Activated CD4-positive, alpha-beta T cell treated with anti-CD3 and anti-CD28 coated beads, Interleukin-2, amount 10 ng/mL, durations not matched to agents 7 days and 5 days (primary cell): ENCODE measurements at places on chromosomes 11 and 22. TPM values are rescaled to one million over a fixed set of nuclear protein-coding genes. Genes with fewer than 3 reads are reported as not detected.
A peak's percentile ranks its signal among the peaks of the same experiment; 100 is the strongest.

DNA sequence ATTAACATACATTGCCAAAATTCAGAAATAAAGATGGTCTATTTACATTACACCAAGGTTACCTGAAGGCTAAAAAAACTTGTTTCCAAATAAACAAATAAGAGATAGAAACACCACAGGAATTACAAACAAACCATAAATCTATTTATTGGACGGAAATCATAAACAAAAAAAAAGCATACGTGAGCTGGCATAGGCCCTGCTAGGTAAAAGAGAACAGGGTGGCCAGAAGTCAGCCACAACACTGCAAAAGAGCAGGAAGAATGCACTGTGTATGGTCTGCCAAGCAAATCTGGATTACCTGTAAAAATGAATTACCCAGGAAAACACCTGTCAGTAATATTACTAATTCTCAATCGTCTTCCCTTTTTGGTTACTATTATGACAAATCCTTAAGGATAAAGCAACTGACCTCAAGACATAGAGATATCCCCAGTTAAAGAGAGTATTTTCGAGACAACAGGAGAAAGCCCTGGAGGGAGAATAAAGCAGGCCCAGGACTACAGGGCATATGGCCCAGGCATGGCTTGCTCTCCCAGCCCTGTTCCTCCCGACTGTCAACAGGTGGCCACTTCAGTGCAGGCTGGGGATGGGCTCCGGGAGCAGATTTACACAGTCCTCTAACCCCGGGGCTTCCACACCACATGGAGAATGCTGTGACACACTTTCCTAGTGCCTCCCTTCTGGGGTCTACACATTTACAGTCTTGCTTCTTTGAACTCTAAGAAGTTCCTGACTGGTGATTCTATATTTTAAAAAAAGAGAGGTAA is 18.0 kb downstream of the PPP2R1B start:
- H3K27me3 ChIP-seq: no peaks in the 10 kb centered on the region
- no peak for DNase-seq
- H3K27ac ChIP-seq: no peak overlapping the region
- H3K4me3 ChIP-seq: no peak overlapping the region
- H3K4me1 ChIP-seq: no peaks in the 10 kb centered on the region

GRCh38 chr11:119373921-119374631 is 7.4 kb downstream of the USP2 start:
- peak; percentile 34 for DNase-seq
- peaks cover 10% of the 10 kb centered on the region for H3K4me1 ChIP-seq
- no peak overlapping the region for H3K27ac ChIP-seq

- H3K36me3 ChIP-seq: no peaks in the 10 kb centered on the region
- no peak overlapping the region for H3K27ac ChIP-seq
- no peak for DNase-seq
- no peak overlapping the region for H3K4me3 ChIP-seq
Measured at GRCh38 chr11:9688716-9689511, 25.0 kb downstream of the SWAP70 start.

DNA sequence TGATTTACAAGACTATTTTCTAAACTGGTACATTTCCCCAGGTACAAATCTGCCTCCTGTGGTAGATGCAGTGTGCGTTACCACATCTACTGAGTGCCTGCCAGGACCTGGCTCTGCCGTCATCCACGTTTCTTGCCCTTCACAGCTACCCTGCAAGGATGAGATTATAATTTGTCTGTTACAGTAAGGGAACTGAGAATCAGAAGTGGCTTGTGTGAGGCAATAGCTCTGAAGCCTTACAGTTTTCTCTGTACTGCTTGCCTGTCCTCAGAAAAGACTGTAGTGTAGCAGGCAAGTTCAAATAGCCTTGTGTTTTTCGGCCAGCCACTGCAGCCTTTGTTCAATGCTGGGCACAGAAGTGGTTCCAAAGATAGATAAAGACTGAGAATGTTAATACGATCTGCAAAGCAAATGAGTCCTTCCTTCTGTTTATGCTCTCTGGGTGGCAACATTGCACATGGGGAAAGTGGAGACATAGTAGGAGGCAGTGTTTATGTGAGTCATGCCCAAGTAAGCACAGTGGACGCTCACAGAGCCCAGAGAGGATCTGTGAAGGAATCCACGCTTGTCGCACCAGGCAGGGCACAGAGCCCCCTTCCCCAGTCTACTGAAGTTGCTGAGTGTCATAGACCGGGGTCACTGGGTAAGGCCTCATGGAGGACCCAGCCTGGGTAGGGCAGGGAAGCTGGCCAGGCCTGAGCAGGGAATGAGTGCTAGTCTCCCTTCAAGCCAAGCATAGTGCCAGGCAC is 49.1 kb downstream of the MICAL2 start:
- DNase-seq: no peak
- H3K27ac ChIP-seq: no peak overlapping the region
- H3K4me1 ChIP-seq: peaks cover 66% of the 10 kb centered on the region
- H3K27me3 ChIP-seq: no peaks in the 10 kb centered on the region
- peaks cover 21% of the 10 kb centered on the region for H3K36me3 ChIP-seq

- peaks cover 2% of the 10 kb centered on the region for H3K4me1 ChIP-seq
- H3K27me3 ChIP-seq: peaks cover 61% of the 10 kb centered on the region
- no peak for DNase-seq
- no peak overlapping the region for H3K27ac ChIP-seq
- no peak overlapping the region for H3K4me3 ChIP-seq
Measured at GRCh38 chr11:46278387-46279125, 1.1 kb downstream of the CREB3L1 start.

GRCh38 chr11:65102142-65103095 is 6.4 kb downstream of the VPS51 start:
- H3K4me1 ChIP-seq: peaks cover 31% of the 10 kb centered on the region
- H3K36me3 ChIP-seq: peaks cover 24% of the 10 kb centered on the region
- H3K27ac ChIP-seq: no peak overlapping the region
- H3K27me3 ChIP-seq: no peaks in the 10 kb centered on the region

- no peak for DNase-seq
- H3K4me1 ChIP-seq: peaks cover 5% of the 10 kb centered on the region
- no peaks in the 10 kb centered on the region for H3K36me3 ChIP-seq
- no peak overlapping the region for H3K4me3 ChIP-seq
Measured at GRCh38 chr11:12329797-12330196, 47.6 kb upstream of the PARVA start.

DNA sequence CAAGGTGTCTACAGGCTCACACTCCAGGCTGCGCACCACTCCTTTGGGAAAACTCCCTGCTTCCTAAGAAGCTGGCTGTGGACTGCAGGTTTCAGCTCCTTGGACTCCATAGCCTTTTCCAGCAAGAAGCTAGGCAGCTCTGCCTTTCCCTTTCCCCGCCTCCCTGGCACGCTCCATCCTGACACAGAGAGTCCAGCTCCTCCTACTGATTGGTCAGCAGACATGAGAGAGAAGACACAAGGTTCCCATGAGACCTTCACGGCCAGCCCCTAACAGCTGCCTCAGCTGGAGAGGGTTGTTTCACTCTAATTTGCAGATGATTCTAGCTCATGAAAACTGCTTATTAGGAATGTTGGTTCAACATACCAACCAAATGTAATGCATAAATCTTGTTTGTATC is 27.6 kb downstream of the TENM4 start:
- H3K27me3 ChIP-seq: no peaks in the 10 kb centered on the region
- no peak overlapping the region for H3K27ac ChIP-seq
- H3K4me1 ChIP-seq: no peaks in the 10 kb centered on the region
- no peaks in the 10 kb centered on the region for H3K36me3 ChIP-seq
- no peak overlapping the region for H3K4me3 ChIP-seq

GRCh38 chr11:129528296-129528695 is 152.6 kb downstream of the BARX2 start:
- no peaks in the 10 kb centered on the region for H3K4me1 ChIP-seq
- H3K36me3 ChIP-seq: no peaks in the 10 kb centered on the region
- no peak for DNase-seq
- H3K27me3 ChIP-seq: no peaks in the 10 kb centered on the region
- no peak overlapping the region for H3K27ac ChIP-seq

DNA sequence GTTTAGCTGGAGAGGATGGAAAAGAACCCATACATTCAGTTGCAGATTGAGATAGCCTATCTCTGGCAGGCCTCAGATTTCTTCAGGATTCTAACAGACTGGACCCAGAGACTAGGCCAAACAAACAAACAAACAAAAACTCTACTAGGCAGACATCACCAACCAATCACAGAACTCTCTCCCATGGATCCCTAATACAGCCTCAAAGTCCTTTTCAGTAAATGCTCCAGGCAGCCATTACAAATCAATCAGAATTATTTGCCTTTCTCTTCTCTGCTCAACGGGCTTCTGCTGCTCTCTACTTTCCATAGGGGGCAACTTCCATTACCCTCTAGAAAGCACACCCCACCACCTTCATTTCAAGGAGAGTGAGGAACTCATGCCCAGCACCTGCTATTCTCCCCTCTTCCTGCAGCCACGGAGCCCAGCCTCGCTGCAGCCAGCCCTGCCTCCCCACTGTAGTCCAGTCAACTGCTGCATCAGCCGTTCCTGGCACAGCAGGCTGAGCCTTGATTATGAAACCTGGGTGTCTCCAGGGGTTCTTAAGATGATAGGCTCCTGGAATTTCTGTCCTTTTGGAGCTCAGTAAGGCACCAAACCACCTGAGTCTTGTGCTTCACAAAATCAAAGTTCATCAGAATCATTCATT is 19.0 kb upstream of the SMIM35 start:
- no peaks in the 10 kb centered on the region for H3K36me3 ChIP-seq
- DNase-seq: no peak
- no peak overlapping the region for H3K27ac ChIP-seq
- H3K4me1 ChIP-seq: no peaks in the 10 kb centered on the region
- peaks cover 7% of the 10 kb centered on the region for H3K27me3 ChIP-seq

DNA sequence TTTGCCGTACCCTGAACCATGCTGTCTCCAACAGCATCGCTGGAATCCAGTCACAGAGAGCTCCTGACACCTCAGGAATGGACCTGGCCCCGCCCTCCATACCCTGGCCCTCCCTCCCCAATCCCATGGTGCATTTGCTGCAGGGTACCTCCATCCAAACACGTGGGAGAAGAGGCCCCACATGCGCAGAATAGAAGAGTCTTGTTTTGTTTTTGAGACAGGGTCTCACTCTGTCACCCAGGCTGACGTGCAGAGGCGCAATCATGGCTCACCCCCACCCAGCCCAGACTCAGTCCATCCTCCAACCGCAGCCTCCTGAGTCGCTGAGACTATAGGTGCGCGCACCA is 2.3 kb upstream of the PNPLA2 start:
- H3K27ac ChIP-seq: no peak overlapping the region
- no peak for DNase-seq
- H3K4me1 ChIP-seq: peaks cover 31% of the 10 kb centered on the region
- H3K36me3 ChIP-seq: peaks cover 13% of the 10 kb centered on the region

- peaks cover 33% of the 10 kb centered on the region for H3K4me1 ChIP-seq
- H3K4me3 ChIP-seq: no peak overlapping the region
- H3K27me3 ChIP-seq: peaks cover 10% of the 10 kb centered on the region
- no peak for DNase-seq
- no peak overlapping the region for H3K27ac ChIP-seq
Measured at GRCh38 chr11:65486570-65487466, 12.0 kb upstream of the MALAT1 start.

- peaks cover 5% of the 10 kb centered on the region for H3K36me3 ChIP-seq
- H3K27me3 ChIP-seq: no peaks in the 10 kb centered on the region
- no peak for DNase-seq
- H3K4me3 ChIP-seq: no peak overlapping the region
Measured at GRCh38 chr11:70448983-70449567, 50.7 kb downstream of the CTTN start.

- no peaks in the 10 kb centered on the region for H3K27me3 ChIP-seq
- no peak overlapping the region for H3K4me3 ChIP-seq
- DNase-seq: no peak
Measured at GRCh38 chr11:65351511-65351910, 3.0 kb upstream of the TIGD3 start.

DNA sequence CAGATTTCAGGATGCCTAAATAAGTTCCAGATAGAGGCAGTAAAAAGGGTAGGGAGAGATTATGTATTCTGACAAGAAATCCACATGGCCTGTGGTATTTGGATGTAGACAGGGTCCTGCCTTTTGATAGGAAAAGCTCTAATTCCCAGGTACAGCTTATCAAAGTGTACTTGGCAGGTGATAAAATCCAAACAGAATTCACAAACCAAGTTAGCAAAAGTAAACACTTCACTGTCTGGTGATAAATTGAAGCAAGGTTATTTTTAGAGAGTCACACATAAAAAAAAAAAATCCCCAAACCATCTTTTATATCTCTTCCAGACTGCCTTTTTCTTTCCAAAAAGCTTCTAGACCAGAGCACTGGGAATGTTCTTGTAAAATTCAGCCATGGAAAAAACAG is 5.7 kb downstream of the CBLIF start:
- no peaks in the 10 kb centered on the region for H3K36me3 ChIP-seq
- H3K4me1 ChIP-seq: no peaks in the 10 kb centered on the region
- H3K27ac ChIP-seq: no peak overlapping the region
- no peaks in the 10 kb centered on the region for H3K27me3 ChIP-seq
- no peak overlapping the region for H3K4me3 ChIP-seq

- DNase-seq: peak; percentile 80
- H3K4me3 ChIP-seq: no peak overlapping the region
- H3K27me3 ChIP-seq: peaks cover 42% of the 10 kb centered on the region
- peaks cover 3% of the 10 kb centered on the region for H3K36me3 ChIP-seq
- no peak overlapping the region for H3K27ac ChIP-seq
Measured at GRCh38 chr11:57480409-57481137, 20.2 kb downstream of the RTN4RL2 start.

DNA sequence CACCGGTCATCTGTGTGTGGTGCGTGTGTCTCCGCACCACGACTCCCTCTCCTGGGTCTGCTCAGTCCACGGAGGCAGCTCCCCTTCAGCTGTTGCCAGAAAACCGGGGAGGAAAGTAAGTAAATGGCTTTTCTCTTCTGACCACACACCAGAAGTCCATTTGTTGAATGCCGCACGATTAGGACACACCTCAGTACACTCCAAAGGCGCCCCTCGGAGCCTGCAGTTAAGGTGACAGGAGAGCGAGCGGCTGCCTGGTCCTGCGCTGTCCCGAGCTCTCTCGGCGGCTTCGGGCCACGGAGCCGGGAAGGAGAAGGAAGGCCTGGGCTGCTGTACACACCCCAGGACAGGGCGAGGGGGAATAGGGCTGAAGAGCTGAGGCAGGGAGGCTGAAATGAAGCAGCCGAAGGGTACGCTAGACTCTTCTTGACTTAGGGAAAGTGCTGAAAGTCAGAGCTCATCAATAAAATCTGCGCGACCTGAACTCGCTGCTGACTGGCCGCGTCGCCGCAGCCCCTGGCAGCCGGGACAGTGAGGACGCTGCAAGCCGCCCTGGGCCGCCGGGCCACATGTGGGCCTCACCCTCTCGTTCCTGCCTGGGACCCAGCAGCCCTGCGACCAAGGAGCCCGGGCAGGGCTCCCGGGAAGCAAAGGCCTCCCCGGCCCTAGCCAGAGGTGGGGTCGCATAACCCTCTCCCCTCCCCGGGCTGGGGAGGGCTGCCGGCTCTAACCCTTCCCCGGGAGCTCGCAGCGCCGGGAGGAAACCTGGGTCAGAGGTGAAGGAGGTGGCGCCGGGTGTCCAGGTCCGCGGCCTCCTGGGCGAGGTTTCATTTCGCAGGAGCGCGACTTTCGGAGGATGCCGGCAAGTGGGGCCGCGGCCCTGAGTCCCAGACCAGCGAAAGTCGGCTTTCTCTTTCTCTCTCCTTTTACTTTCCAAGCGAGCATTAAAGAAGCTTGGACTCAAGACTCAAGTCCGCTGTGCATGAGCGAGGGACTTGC is 1.6 kb upstream of the PAX6 start:
- peaks cover 3% of the 10 kb centered on the region for H3K36me3 ChIP-seq
- no peak overlapping the region for H3K4me3 ChIP-seq
- peaks cover 73% of the 10 kb centered on the region for H3K27me3 ChIP-seq
- no peak overlapping the region for H3K27ac ChIP-seq
- DNase-seq: no peak

The TH gene
- not detected for total RNA-seq

The LDLRAD3 gene
- not detected for total RNA-seq

The FIBIN gene
- not detected for total RNA-seq

The PLA2G3 gene
- not detected for total RNA-seq

The KBTBD4 gene
- total RNA-seq: 17.2 TPM

The EXT2 gene
- 27.7 TPM for total RNA-seq

The RBMXL2 gene
- not detected for total RNA-seq

The ACR gene
- not detected for total RNA-seq

The RAB36 gene
- 0.27 TPM for total RNA-seq

The CLDN5 gene
- total RNA-seq: 0.40 TPM
